ENCODE measurements at places on chromosomes 4 and X.

- DNase-seq, result no peak
Observed at GRCh38 chrX:122184791-122185190, 999.3 kb upstream of the GRIA3 start.

DNA sequence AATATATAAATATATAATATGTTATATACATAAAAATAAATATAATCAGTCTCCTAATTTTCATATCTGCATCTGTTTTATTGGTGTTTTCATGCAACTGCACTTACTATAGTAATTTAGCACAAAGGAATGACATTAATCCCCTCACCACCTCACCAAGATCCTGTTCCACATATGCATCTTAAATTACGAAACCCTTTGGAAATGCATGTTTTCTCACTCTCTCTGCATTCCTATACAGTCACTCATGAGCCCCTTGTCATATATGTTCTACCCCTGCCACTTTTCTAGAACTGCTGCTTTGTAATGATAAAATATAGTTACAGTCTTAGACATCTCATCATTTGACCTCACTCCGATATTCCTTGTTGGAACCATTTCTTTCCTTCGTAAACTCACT, 728.7 kb upstream of the SLIT2 start:
- DNase-seq, result no peak

GRCh38 chr4:159444678-159445077, 341.8 kb downstream of the RAPGEF2 start:
- no peak for DNase-seq

- no peak for DNase-seq
Observed at GRCh38 chr4:70182517-70183167, 12.9 kb upstream of the ODAM start.

- no peak for DNase-seq
Observed at GRCh38 chr4:110352670-110353442, 123.1 kb upstream of the ENPEP start.

GRCh38 chr4:52813546-52813945, 48.6 kb upstream of the RASL11B start:
- no peak for DNase-seq

DNA sequence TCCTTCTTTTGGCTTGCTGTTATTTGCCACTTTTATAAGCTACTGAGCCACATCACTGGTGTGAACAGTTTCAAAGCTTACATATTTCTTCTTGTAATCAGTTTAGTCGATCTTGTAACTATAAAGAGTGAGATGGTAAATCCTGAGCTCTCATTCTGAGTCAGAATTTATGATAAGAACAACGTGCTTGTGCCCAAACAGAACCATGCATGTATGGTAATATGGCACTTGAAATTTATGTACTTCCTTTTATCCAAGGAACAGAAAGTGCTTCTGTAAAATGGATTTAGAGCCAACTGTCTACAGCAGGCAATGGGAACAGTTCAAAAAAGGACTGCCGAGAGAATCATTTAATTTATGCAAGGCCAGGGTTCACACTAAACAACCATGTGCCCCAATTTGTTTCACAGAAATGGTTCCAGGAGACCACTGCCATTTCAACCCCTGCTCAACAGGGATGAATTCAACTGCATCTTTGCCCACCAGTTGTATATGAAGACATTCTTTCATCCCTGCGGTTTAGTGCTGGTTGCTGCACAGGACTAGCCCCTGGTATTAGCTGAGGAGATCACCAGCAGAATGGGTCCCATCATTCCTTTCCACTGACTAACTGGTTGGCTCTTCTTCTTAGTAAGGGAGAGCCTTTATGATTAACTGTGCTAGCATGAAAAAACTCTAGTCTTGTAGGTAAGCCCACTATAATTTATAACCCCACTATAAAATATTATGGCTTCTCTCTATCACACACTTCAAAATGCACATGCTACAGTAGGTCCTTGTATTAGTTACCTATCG, 162.9 kb upstream of the PGRMC2 start:
- DNase-seq, result no peak

- no peak for DNase-seq
Observed at GRCh38 chr4:42785817-42786216, 106.7 kb upstream of the GRXCR1 start.

DNA sequence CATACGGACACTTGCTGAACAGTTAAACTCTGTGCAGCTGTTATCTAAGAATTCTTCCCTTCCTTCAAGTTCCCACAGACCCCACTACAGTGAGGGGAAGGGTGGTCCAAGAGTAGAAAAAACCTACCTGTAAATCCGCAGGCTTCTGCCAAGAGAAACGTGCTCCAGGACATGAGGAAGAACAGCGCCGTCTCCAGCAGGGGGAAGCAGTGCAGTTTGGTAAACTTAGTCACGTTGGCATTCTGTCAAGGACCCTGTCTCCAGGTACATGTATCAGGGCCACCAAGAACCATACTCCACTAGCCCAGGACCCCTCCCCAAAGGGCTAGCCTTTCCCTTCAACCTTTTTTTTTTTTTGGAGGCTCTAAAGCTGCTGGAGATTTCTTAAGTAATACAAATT, 79.9 kb downstream of the CHST7 start:
- DNase-seq, result no peak

GRCh38 chr4:101682946-101683345, 107.6 kb upstream of the BANK1 start:
- no peak for DNase-seq

DNA sequence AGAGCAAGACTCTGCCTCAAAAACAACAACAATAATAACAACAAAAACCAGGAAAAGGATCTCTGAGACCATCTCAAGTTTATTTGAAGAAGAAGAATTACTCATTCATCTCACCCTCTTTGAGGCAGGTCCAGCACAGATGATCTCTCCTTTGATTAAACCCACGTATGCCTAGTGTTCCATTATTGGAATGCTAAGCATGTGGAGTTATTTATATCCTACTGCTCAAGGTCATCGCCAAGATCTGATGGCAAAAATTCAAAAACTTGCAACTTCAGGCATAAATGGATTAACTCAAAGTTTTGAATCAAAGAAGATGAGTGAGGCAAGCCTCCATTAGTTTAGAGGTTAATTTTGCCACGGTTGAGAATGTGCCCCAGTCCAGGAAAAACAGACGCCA, 184.2 kb downstream of the DHRSX start:
- no peak for DNase-seq

- no peak for DNase-seq
Observed at GRCh38 chrX:40385682-40386081, 195.1 kb upstream of the ATP6AP2 start.
